ENCODE measurements at places on chromosomes 13 and 19.

DNA sequence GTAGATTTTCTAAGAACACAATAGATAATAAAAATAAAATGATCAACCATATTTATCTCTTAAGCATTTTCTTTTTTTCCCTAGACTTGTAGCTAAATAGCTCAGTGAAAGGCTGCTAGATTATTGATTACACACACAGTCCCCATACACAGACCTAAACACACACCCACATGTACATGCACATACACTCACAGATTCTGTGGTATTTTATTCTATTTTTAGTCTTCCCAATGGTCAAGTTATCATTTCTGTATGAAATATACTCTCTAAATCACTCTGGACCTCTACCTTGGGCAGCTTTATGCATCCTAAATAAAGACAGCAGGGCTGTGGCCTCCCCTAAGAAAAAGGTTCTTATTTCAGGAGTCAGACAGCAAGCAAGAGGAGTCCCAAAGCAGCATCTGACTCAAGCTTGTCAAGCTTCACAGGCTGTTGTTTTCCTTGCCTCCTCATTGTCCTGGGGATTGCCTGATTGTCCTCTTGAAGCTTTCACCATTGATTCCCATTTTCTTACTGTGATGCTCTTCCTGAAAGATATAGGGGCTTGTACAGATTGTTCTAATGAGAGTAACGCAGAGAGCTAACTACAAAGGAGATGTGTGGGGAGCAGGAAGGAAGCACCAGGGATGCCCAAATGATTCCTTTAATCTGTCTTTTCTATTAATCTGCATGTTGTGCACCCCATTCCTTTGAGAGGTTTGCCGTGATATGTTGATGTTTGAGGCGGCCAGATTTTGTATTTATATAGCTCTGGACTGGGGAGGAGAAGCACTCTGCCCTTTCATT, 986.5 kb downstream of the PCDH17 start:
- peak overlapping the region; percentile 75 for H3K27ac ChIP-seq
- H3K4me3 ChIP-seq = no peak overlapping the region
- no peaks in the 10 kb centered on the region for H3K36me3 ChIP-seq
- peaks cover 20% of the 10 kb centered on the region for H3K4me1 ChIP-seq

- no peaks in the 10 kb centered on the region for H3K27me3 ChIP-seq
- no peak overlapping the region for H3K4me3 ChIP-seq
- H3K27ac ChIP-seq = no peak overlapping the region
- H3K36me3 ChIP-seq = peaks cover 27% of the 10 kb centered on the region
- H3K4me1 ChIP-seq = peaks cover 5% of the 10 kb centered on the region
- DNase-seq = no peak
Measured at GRCh38 chr13:93307136-93307535, 80.5 kb downstream of the GPC6 start.

DNA sequence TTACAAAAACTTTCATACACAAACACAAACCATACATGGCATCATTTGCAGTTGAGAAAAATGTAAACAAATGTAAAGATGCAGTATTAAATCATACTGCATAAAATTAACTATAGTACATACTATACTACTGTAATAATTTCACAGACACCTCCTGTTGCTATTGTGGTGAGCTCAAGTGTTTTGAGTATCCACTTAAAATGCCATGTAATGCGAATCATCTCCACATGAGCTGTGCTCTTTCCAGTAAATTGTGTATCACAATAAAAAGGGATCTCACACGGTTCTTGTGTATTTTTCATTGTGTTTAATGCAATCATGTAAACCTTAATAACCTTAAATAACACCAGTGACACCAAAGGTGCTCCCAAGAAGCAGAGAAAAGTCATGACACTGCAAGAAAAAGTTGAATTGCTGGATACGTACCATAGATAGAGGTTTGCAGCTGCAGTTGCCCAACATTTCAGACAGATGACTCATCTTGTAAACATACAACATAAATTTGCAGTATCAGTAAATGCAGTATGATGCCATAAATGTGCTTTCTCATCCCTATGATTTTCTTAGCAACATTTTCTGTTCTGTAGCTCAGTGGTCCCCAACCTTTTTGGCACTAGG, 166.6 kb downstream of the RAP2A start:
- no peaks in the 10 kb centered on the region for H3K27me3 ChIP-seq
- no peak for DNase-seq
- no peaks in the 10 kb centered on the region for H3K4me1 ChIP-seq
- H3K4me3 ChIP-seq = peak overlapping the region; percentile 43
- H3K36me3 ChIP-seq = no peaks in the 10 kb centered on the region
- no peak overlapping the region for H3K27ac ChIP-seq

DNA sequence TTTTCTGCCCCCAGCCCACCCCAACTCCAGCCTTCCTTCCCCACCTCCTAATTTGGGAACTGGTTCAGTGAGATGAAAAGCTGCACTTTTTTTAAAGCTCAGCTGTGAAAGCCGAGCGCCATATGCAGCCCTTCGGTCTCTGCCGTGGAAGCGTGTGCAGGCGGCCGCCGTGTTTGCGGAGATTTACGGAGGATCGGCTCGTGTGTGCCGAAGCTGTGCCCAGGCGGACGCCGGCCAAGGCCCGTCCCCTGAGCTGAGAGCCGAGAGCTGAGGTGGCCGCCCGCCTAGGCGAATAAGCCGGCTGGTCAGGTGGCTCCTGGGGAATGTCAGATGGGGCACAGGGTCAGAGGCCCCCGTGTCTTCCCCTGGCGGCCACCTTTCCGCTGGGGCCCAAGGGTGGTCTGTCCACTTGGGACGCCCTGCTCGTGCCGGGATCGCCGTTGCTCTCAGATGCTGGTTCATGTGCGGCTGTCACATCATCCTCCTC, 78.7 kb downstream of the ZNF536 start:
- no peak for DNase-seq
- H3K36me3 ChIP-seq = no peaks in the 10 kb centered on the region
- H3K4me3 ChIP-seq = no peak overlapping the region
- H3K4me1 ChIP-seq = no peaks in the 10 kb centered on the region
- H3K27ac ChIP-seq = no peak overlapping the region

- H3K4me1 ChIP-seq = peaks cover 4% of the 10 kb centered on the region
- H3K27me3 ChIP-seq = no peaks in the 10 kb centered on the region
- no peaks in the 10 kb centered on the region for H3K36me3 ChIP-seq
- DNase-seq = no peak
Measured at GRCh38 chr19:45581576-45581975, 3.0 kb downstream of the OPA3 start.

DNA sequence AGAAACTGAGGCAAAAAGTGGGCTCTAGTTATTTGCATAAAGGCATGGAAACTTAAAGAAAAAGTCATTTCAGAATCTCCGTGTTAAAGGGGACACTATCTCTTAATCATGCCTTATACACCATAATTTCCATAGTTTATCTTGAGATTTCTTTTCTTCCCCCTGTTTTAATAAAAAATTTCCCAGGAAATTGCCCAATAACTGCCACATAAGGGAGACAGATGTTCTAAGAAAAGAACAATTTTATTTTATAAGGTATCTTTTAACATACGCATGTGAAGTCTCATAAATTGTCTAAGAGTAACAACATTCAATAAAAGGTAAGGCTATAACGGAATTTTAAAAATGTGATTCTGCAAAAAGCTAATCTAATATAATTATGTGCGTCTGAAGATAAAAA, 371.3 kb downstream of the IRS2 start:
- H3K36me3 ChIP-seq = no peaks in the 10 kb centered on the region
- no peaks in the 10 kb centered on the region for H3K27me3 ChIP-seq
- H3K4me3 ChIP-seq = no peak overlapping the region
- H3K27ac ChIP-seq = no peak overlapping the region
- DNase-seq = no peak

DNA sequence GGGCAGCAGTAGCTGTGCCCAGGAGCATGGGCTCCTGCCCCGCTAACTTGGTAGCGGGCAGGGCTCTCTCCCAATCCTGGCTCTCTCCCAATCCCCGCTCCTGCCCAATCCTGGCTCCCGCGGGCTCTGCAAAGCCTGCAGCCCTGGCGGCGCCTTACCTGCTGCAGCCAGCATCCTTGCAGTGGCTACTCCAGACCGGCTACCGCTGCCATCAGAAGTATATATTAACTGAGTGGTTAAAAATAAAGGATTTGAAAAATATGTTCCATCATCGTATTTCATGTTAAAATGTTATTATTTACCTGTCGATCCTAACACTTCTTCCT, 698.2 kb downstream of the SLITRK1 start:
- H3K27me3 ChIP-seq = no peaks in the 10 kb centered on the region
- H3K4me3 ChIP-seq = no peak overlapping the region
- peaks cover 4% of the 10 kb centered on the region for H3K4me1 ChIP-seq
- H3K36me3 ChIP-seq = no peaks in the 10 kb centered on the region
- no peak for DNase-seq
- H3K27ac ChIP-seq = no peak overlapping the region

DNA sequence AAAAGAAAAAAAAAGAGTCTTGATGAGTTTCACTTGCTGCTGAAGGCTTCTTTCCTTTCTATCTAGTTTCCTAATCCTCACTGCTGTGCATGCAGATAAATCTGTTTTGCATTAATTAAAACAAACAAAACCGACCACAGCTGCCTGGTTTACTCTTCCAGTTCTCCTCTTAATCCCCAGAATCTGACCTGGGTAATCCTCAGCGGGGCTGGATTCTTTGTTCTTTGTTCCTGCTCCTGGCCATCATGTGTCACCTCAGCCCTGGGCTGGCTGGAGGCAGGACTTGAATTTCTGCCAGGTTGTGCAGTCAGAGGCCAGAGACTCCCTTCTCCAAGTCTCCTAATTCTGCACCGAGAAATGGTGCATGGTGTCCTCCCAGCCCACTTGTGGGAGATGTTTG, 52.2 kb upstream of the CYP4F8 start:
- no peaks in the 10 kb centered on the region for H3K36me3 ChIP-seq
- no peaks in the 10 kb centered on the region for H3K27me3 ChIP-seq
- no peaks in the 10 kb centered on the region for H3K4me1 ChIP-seq
- no peak overlapping the region for H3K27ac ChIP-seq
- peak; percentile 52 for DNase-seq

DNA sequence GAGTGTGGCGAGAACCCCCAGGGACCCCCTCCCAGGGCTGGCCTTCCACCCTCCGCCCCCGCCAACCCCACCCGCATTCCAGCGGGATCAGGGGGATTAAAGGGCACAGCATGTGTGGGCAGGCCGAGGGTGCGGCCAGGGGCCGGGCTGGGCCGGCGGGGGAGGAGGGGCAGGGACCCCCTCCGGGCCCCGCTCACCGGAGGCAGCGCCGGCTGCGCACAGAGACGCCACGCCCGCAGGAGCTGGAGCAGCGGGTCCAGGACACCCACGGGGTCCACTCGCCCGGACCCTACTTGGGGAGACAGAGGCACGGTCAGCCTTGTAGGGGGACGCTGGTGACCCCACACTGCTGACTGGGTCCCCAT, 2.4 kb downstream of the ADAMTSL5 start:
- no peak overlapping the region for H3K27ac ChIP-seq
- DNase-seq = no peak
- H3K36me3 ChIP-seq = no peaks in the 10 kb centered on the region
- H3K4me1 ChIP-seq = peaks cover 7% of the 10 kb centered on the region
- H3K27me3 ChIP-seq = peaks cover 38% of the 10 kb centered on the region

DNA sequence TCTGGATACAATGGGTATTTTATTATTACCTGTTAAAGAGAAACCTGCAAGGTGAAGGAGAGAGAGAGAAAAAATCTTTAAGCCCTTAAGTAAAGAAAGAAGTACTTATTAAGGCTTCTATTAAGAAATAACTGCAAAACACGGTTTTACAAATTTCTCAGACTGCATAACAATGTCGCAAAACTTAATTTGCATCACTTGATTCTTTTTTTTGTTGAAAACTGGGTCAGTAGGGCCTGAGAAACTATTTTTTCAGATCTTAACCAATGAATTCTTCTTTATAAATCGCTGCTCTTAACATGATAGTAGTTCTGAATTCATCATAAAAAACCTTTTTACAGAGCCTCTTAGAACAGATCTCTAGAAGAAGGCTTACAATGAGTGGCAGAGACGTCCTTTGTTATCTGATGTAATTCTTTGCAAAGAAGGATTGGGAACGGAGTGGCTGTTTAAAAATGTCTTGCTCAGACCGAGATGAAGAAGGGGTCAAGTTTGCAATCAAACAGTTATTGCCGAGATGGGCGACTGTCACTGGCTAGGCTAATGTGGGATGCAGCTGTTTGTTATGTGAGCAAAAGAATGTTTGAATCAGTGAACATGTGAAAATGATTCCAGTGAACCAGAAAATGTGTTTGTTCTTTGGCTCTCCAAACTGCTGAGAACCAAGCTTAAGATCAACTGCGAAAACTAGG, 76.3 kb downstream of the ZNF536 start:
- no peak for DNase-seq
- H3K27me3 ChIP-seq = no peaks in the 10 kb centered on the region
- H3K36me3 ChIP-seq = no peaks in the 10 kb centered on the region
- peak overlapping the region; percentile 93 for H3K27ac ChIP-seq

DNA sequence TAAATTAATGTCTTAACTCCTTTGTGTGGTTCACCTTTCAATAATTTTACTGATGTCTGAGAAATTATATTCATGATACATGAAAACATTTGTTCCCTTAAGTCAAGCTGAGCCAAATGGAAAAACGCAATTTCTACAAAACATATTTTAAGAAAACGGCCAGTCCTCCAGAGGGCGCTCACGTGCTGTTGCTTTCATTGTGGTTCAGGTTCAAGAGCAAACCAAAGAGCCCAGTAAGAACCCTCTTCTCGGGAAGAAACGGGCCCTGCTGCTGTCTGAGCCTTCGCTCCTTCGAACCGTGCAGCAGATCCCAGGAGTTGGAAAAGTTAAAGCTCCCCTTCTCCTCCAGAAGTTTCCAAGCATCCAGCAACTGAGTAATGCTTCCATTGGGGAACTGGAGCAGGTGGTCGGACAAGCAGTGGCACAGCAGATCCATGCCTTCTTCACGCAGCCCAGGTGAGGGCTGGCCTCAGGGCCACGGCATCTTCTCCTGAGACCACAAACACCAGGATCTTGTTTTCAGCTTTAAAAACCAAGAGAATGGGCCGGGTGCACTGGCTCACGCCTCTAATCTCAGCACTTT, 4.3 kb downstream of the FAAP24 start:
- no peak overlapping the region for H3K27ac ChIP-seq
- peaks cover 38% of the 10 kb centered on the region for H3K36me3 ChIP-seq
- DNase-seq = peak; percentile 92
- no peak overlapping the region for H3K4me3 ChIP-seq
- H3K27me3 ChIP-seq = no peaks in the 10 kb centered on the region
- H3K4me1 ChIP-seq = no peaks in the 10 kb centered on the region

GRCh38 chr19:13069415-13070359, 33.0 kb downstream of the LYL1 start:
- DNase-seq = peak; percentile 61
- H3K4me3 ChIP-seq = no peak overlapping the region
- no peak overlapping the region for H3K27ac ChIP-seq
- H3K36me3 ChIP-seq = no peaks in the 10 kb centered on the region
- H3K4me1 ChIP-seq = peaks cover 10% of the 10 kb centered on the region

DNA sequence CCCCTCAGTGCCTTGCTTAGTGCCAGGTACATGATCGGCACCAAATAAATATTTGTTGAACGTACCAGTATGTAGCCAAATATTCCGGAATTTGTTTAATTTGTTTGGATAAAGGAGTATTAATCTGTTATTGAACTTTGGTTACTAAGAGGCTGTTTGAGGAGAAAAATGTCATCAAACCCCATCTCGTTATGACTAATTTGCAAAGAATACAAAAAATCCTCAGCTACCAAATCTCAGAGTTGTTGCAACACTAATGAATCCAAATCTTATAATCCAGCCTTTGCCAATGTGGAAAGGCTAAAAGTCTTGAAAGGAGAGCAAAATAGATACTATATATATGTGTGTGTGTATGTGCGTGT, 79.5 kb downstream of the KLF5 start:
- H3K36me3 ChIP-seq = no peaks in the 10 kb centered on the region
- no peaks in the 10 kb centered on the region for H3K27me3 ChIP-seq
- no peak for DNase-seq
- peaks cover 14% of the 10 kb centered on the region for H3K4me1 ChIP-seq
- H3K27ac ChIP-seq = no peak overlapping the region

- H3K27ac ChIP-seq = no peak overlapping the region
- peaks cover 3% of the 10 kb centered on the region for H3K36me3 ChIP-seq
- H3K4me1 ChIP-seq = peaks cover 20% of the 10 kb centered on the region
- DNase-seq = no peak
- H3K27me3 ChIP-seq = no peaks in the 10 kb centered on the region
- no peak overlapping the region for H3K4me3 ChIP-seq
Measured at GRCh38 chr13:31951215-31951678, 80.3 kb upstream of the FRY start.
